ENCODE measurements at places on chromosomes 2 and 18.

- no peak for DNase-seq
Measured at GRCh38 chr2:185335879-185336278, 402.7 kb upstream of the FSIP2 start.

GRCh38 chr18:79523206-79523735 lies 127.5 kb downstream of the NFATC1 start:
- DNase-seq, result no peak

GRCh38 chr2:107325981-107326786 lies 440.2 kb upstream of the ST6GAL2 start:
- peak; percentile 70 for DNase-seq

DNA sequence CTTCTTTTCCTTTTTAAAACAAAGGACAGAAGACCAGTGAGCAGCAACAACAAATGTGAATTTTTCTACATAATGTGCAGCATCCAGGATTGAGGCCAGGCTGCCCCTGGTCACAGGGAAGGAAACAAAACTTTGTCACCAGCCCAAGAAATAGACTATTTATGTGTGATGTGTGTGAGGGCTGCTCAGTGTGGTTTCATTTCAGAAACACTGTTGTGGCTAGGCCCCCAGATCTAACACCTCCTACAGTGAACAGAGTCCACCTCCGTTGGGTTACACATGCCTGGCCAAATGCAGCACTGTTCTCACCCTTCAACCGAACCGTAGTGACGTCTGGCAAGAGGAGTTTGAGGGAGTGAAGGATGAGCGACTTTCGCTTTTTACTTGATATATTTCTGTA lies 146.3 kb upstream of the RIOK3 start:
- no peak for DNase-seq

- DNase-seq, result no peak
Measured at GRCh38 chr2:192983173-192983572, 788.4 kb upstream of the TMEFF2 start.

DNA sequence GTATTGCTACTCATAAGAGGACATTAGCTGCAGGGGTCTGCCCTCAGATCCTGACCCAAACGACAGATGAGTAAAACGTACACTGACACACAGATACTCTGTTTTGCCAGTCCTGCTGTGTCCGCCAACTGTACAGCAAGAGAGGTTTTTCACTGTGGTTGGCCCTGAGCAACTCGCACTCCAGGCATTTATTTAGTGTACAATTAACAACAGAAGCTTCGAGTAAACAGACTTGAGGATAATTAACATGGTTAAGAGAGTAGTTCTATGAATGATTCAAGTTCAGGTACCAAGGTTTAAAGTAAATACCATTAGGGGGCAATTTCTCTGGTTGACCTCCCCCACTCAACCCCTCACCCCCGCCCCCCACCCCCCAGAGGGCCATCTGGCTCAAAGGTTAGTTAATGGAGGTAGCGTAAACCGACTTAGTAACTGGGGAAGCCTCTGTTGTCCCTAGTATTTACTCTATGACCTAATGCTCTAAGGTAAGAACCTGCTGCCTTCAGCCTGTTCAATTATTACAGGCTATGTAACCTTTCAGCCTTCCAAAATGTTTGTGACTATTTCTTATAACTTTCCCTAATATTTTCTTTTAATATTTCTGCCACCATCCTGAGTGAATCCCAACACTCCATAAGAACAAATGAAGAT lies 103.9 kb upstream of the XIRP2 start:
- no peak for DNase-seq

- DNase-seq, result no peak
Measured at GRCh38 chr2:216571909-216572513, 61.2 kb upstream of the IGFBP2 start.

GRCh38 chr2:176653479-176654443 lies 384.5 kb downstream of the MTX2 start:
- DNase-seq, result peak; percentile 80

GRCh38 chr2:99507937-99508818 lies 18.4 kb upstream of the REV1 start:
- no peak for DNase-seq

All from choroid plexus epithelial cell (primary cell).